Stimulated activated CD8-positive, alpha-beta memory T cell treated with anti-CD3 and anti-CD28 coated beads, Interleukin-4, amount 100 ng/mL, for 1 hour (primary cell): ENCODE measurements at places on chromosomes 3 and 15.

DNA sequence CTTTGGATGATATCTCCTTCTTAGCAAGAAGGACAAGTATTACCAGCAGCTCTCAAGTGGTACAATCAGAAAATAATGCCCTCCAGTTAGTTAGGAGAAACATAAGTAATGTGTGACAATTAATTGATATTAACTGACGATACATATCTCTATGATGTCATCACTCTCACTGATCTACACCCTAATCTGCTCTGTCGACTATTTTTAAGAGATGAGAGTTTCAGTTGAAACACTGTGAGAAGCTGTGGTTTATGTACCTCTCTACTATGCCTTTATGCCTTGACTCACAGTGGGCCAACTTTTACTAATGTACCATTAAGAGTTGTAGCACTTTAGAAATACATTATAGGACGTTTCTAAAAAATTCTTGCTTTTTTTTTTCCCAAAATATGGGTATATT lies 8.6 kb downstream of the CEP152 start:
- DNase-seq = no peak

DNA sequence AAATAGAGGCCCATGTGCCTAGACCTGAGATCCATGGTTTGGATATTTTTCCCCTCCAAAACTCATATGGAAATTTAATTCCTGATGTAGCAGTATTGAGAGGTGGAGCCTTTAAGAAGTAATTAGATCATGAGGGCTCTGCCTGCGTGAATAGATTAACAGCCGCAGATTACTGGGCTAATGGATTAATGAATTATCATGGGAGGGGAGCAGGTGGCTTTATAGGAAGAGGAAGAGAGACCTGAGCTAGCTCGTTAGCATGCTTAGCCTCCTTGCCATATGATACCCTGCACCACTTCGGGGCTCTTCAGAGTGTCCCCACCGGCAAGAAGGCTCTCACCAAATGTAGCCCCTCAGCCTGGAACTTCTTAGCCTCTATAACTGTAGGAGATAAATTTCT lies 15.8 kb downstream of the ARHGEF26 start:
- DNase-seq = no peak

GRCh38 chr3:48414376-48415250 lies 15.3 kb downstream of the PLXNB1 start:
- DNase-seq = no peak

- no peak for DNase-seq
These were observed 66.5 kb upstream of the PYGO1 start for GRCh38 chr15:55654561-55655031.

DNA sequence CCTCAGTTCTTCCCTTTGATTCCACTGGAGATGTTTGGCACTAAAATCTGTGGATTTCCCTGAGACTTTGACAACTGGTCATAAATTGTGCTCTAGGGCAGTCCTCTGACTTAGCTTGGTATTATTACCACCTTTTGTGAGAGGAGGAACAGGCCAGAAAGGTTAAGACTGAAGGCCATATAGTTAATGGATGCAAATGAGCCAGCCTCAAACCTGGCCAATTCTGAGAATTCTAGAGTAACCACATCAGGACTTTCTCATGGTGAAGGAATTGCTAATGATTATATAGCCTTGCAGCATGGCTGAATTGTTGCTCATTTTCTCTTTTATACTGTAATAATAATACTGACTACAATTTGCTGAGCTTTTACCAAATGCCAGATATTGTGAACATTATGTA lies 162.5 kb downstream of the CADPS start:
- DNase-seq = no peak
